ENCODE measurements at places on chromosomes 1 and 21.

DNA sequence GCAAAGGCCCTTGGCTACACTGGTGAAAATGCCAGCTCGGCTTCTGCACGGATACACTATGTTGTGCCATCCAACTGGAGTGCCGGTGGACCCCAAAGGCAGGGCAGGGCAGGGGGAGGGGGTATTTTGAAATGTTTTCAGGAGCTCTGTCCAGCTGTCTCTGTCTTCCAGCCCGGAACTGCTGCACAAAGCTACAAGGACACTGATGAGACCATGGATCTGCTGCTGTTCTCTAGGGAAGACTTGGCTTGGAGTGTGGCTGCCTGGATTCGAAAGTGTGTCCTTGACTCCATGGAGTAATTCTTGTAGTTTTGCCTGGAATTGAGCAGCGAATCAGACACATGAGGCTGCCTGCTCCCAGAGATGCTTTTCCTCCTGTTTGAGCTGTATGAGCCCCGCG lies 42.4 kb downstream of the TTC39A start:
- no peak for DNase-seq

DNA sequence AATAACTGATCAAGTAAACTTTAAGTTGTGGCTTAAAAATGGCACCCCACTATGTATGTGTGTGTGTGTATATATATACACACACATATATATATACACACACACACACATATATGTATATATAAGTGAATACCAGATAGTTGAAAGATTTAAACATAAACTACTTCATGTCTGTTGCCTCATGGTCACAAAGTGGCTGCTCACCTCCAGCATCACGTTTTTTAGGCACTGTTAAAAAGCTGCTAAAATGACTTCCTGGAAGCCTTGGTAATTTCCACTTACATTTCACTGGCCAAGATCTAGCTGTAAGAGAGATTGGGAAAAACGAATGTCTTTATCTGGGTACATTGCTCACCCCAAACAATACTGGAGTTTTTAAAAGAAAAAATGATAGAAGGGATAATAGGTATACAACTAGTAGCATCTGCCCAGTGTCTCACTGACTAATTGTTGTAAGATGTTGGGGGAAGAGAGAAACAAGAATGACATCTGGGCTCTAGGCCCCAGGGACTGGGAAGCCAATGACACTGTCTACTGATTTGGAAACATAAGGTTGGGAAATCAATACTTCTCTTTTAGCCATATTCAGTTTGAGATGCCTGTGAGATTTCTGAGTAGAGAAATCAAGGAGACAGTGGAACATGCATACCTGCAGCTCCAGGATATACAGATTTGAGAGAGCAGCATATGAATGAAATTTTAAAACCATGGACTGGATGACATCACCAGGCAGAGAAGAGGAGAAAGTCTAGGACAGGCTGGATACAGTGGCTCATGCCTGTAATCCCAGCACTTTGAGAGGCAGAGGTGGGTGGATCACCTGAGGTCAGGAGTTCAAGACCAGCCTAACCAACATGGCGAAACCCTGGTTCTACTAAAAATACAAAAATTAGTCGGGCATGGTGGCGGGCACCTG lies 42.8 kb downstream of the CLDN14 start:
- no peak for DNase-seq

DNA sequence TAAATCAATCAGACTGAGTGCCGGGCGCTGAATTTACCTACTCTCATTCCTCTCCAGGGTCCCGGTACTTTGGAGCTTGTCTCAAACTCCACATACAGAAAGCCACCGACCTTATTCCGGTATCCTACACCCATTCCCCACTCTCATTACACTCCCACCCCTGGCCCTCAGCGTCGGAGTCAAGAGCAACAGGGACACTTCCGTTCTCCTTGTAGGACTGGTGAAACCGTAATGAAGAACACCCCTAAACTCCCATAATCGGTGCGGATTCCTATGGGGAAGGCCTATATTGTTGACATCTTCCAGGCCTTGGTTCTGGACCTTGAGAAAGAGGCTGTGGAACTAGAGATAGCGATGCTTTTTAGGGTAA lies 798 bp downstream of the ZBED6 start:
- DNase-seq: peak; percentile 34

- no peak for DNase-seq
Measured at GRCh38 chr1:201429736-201430501, 8.4 kb upstream of the TNNI1 start.

DNA sequence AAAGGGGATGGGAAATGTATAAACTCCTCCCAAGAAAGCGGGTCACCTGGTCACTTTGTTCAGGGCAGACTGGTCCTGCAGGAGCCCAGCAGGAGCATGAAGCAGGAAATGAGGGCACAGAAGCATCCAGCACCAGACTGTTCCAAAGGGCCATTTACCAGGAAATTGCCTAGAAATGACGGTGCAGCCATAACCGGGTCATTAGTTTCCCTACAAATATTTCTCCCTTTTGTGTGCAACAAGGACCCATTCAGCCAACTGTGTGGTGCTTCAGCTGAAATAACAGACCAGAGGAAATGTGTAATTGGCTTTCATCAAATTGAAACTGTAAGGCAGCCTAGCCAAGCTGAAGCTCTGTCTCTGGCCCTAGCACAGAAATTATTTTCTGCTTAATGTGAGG lies 7.6 kb upstream of the CTTNBP2NL start:
- peak; percentile 35 for DNase-seq

DNA sequence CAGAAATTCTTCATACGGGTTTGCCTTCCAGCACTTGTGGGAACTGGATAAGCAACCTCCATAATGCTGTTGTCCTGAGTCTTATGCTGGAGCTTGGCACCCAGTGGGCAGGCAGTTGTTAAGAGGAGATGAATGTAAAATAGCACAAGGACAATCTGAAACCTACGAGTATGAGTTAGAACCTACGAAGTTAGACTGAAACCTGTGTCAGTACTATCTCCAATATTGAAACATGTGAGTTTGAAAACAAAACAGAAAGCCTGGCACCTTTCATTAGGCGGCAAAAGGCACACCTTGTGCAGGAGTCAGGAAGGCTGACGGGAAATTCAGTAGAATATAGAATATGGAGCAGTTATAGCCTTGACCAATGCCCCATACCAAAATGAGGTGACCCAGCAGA lies 489.7 kb upstream of the RGS18 start:
- DNase-seq: no peak

DNA sequence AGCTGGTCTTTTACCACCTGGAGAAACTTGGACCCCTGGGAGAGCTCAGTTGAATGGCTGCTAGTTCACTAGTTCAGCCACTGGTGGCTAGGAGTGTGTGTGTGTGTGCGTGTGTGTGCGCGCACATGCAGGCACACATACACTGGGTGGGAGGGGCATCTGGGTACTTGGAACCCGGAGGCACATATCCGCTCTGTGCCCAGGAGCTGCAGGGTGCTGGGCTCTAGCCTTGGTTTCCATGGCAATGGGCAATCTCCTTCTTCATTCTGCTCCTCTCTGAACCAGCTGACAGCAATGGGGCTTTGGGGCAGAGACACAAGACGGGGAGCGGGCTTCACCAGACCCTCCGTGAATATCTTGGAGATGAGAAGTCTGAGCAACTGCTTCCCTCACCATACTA lies 87.1 kb upstream of the DISP3 start:
- DNase-seq: no peak

DNA sequence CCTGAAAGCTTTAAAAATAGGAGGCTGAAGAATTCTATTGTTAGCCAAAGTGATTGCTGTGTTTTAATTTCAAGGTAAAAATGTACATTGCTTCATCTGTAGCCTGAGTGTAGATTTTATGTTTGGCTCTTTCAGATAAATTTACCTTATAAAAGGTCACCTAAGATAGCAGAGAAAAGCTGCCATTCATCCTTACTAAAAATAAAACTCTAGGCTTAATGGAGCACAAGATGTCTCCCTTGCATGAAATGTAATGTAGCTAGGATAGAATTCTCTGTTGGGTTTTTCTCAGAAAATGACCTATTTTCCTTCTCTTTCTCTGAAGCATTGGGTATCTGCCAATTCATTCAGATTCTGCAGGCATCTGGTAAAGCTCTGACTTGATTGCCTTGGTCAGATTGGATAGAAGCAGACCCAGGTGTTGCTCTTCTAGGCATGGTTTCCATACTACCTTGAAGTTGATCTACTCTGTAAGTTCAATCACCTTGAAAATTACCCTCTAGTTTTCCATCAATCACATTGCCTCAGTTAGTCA lies 176.6 kb upstream of the GORAB start:
- no peak for DNase-seq

Measured in fibroblast of upper back skin (primary cell).